ENCODE measurements at places on chromosomes 11 and 22.
A peak's percentile ranks its signal among the peaks of the same experiment; 100 is the strongest.

DNA sequence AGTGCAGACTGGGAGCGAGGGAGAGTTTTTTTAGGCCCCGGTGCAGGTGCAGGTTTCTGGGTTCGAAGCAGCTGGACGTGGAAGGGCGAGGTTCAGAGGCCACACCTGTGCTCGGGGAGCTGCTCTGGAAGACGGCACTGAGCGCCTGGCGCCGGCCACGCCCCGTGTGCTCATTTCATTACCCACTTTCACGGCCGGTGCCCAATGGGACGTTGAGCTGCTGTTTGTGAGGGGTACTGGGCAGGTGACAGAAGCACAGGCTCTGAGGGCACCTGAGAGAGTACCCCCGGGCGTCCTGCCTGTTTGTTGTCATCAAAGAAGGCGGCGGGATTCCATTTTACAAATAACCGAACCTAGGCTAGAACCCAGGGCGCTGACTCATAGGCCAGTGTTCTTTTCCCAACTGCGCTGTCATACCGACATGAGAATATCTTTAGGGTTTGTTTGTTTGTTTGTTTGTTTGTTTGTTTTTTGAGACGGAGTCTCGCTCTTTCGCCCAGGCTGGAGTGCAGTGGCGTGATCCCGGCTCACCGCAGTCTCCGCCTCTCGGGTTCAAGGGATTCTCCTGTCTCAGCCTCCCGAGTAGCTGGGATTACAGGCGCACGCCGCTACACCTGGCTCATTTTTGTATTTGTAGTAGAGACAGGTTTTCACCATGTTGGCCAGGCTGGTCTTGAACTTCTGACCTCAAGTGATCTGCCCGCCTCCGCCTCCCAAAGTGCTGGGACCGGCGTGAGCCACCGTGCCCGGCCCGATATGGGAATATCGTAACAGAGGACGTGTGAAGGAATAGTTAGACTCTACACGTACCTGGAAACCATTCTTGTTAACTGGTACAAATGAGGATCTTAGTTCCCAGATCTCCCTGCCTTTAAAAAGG is 16.6 kb upstream of the SPTBN2 start:
- DNase-seq = peak; percentile 62

- DNase-seq = no peak
These were observed 10.6 kb downstream of the REXO2 start for GRCh38 chr11:114449845-114450244.

DNA sequence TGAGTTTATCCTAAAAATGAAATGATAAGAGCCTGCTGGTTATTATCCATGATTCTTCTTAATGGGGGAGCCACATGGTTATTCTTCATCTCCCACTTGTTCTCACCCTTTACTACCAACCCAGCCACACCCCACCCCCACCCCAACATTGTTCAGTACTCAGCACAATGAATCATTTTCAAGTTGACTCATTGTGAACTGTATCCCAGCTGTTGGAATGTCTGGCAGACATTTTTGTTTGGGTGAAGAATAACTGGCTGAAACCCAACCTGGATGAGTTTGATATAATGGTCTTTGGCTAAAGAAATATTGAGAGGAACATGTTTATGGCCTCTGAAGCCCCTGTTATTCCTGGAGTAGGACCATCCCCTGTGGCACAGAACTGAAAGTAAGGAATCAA is 136.2 kb downstream of the ELP4 start:
- DNase-seq = no peak

- no peak for DNase-seq
These were observed 45.1 kb downstream of the CEP57 start for GRCh38 chr11:95835351-95835750.

- no peak for DNase-seq
These were observed 4.0 kb downstream of the AIFM3 start for GRCh38 chr22:20970939-20971657.

GRCh38 chr11:111735262-111736116 is 30.7 kb downstream of the PPP2R1B start:
- DNase-seq = no peak

DNA sequence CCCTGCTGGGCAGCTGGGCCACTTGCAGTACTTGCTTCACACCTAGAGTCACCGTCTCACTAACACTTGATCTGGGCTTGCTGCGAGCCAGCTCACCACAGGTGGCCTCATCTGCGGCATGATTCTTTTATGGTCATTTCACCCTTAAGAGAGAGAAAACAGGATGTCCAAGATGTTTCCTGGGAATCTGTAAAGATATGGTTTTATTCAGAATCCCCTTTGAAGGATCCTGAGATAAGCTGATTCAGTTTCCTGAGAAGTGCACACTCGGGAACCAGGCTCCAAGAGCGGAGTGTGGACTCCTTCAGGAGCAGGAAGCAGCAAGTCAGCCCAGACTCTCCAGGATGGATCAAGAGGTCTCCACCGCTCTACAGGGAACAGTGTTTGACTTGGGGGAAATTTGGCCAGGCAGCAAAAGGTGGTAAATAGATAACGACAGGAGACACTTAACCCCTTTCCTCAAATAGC is 21.8 kb upstream of the TP53AIP1 start:
- DNase-seq = peak; percentile 66

- DNase-seq = no peak
These were observed 142.3 kb downstream of the ELP4 start for GRCh38 chr11:31651822-31652221.

GRCh38 chr11:60734279-60734678 is 9.8 kb downstream of the MS4A18 start:
- no peak for DNase-seq

DNA sequence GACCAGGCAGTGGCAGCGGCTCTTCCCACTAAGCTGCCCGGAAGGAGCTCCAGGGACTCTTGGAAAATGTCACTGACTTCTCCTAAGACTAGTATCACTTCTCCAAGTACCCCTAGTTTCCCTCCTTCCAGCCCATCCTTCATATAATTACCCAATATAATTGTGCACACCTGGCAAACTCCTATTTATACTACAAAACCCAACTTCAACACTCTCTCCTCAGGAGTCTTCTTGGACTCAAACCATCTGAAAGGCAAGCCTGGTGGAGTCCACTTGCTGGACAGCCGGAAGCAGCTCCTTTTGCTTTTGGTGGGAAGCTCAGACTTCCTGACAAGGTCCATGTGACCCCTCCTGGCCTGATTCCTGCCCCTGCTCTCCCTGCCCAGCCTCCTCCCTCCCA is 955.9 kb downstream of the TBC1D22A start:
- peak; percentile 87 for DNase-seq

DNA sequence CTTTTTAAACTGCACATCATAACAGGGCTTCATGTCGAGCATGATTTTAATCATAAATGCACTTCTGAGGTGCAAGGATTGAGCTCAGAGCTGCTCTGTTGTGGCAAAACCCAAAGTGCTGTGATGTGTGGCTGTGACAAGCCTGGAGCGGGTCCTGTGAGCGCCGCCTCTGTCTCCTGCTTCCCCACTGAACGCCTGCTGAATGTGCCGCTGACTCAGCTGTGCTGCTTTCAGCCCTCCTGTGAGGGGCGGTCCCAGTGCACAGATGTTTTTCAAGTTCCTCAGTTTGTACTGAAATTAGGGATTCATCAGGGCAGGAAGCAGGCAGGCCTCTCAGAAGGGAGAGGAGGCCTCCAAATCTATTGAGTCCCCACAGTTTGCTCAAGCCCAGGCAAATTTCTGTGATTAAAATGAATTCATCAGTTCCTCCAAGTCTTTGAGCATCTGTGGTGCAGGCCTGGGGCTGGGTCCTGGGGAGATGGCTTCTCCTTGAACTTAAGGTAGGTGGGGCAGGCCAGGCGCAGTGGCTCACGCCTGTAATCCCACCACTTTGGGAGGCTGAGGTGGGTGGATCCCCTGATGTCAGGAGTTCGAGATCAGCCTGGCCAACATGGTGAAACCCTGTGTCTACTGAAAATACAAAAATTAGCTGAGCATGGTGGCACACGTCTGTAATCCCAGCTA is 3.0 kb upstream of the GTSE1 start:
- no peak for DNase-seq

DNA sequence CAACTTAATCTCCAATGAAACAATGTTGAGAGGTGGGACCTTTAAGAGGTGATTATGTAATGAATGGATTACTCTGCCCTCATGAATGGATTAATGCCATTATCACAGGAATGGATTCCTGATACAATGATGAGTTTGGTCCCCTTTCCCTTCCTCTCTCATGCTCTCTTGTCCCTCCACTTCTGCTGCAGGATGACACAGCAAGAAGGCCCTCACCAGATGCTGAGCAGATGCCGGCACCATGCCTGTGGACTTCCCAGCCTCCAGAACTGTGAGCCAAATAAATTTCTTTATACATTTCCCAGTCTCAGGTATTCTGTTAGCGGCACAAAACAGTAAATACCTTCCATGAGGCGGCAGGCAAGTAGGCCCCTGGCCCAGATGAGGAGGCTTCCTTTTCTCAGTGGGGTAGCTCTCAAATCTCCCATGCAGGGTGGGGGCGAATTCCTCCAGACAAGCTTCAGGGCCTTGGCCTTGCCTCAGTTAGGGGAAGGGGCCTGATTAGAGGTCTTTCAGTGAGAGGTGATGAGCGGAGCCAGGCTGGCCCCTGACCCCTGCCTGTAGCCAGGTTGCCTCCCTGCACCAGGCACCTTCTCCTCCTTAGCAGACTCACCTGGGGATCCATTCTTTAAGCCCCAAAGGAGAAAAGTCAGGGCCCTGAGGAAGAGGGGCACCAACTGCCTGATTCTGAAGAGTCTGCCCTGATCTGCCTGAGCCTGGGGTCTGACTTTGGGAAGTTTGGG is 86.0 kb downstream of the RRM1 start:
- no peak for DNase-seq

DNA sequence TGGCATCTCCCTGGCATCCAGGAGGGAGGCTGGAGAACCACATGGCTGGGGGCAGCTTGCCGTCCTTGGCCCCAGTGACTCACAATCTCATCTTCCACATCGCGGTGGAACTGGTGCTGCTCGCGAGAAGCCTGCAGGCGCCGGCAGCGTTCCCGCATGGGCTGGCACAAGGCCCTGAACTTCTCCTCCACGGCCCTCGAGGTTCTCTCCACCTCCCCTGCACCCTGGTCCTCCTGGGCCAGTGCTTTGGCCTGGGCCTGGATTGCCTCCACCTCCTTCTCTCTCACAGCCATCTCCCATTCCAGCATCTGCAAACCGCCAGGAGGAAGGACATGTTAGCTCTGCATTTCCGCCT is 16.3 kb upstream of the RBM4B start:
- no peak for DNase-seq

GRCh38 chr22:35250156-35250555 is 7.1 kb upstream of the HMGXB4 start:
- no peak for DNase-seq

DNA sequence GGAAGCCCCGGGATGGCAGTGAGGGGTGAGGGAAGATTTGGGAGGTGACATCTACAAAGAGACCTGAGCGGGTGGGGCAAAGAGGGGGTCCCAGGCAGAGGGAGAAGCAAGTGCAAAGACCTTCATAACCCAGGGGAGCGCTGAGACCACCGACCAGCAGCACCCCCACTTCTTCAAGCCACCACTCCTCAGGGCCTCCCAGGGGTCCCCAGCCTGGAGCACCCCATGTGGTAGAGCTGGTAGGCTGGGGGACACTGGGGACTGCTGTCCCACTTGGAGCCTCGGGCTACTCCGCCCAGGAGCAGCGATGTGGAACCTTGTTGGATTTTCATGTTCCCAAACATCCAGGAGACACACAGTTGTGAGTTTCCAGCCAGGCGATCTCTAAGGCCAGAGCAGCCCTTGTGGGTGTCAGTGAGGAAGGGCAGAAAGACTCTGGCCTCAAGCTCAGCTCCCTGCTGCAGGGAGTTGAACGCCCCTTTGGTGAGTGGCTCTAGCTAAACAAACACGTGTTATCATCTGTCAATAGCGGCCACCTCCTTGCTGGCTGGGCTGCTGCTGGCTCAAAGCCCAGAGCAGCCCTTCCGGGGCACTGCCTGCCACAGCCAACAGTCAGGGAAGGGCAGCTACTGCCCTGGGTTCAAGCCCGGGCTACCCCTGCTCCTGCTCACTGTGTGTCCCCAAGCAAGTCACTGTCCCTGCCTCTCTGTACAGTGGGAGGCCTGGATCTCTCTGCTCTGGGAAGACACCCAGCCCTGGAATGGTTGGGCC is 25.7 kb upstream of the CHKA start:
- no peak for DNase-seq

GRCh38 chr11:63888170-63889086 is 28.5 kb downstream of the RCOR2 start:
- DNase-seq = no peak

DNA sequence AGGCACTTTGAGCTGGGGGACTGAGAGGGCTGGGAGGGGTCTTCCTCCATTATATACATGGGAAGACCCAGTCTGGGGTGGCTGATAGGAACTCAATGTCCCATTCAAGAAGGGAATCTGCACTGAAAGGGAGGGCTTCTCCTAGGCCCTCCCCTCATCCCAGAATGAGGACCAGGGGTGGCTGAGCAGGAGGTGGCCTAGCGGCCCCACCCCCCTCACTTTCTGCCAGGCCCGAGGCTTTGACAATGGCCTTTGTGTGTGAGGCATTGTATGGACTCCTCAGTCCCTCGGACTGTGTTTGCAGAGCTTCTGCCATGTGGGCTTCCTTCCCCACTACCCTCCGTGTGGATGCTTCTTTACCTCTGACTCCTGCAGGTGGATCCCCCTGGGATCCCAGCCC is 65.7 kb downstream of the NECTIN1 start:
- DNase-seq = no peak

DNA sequence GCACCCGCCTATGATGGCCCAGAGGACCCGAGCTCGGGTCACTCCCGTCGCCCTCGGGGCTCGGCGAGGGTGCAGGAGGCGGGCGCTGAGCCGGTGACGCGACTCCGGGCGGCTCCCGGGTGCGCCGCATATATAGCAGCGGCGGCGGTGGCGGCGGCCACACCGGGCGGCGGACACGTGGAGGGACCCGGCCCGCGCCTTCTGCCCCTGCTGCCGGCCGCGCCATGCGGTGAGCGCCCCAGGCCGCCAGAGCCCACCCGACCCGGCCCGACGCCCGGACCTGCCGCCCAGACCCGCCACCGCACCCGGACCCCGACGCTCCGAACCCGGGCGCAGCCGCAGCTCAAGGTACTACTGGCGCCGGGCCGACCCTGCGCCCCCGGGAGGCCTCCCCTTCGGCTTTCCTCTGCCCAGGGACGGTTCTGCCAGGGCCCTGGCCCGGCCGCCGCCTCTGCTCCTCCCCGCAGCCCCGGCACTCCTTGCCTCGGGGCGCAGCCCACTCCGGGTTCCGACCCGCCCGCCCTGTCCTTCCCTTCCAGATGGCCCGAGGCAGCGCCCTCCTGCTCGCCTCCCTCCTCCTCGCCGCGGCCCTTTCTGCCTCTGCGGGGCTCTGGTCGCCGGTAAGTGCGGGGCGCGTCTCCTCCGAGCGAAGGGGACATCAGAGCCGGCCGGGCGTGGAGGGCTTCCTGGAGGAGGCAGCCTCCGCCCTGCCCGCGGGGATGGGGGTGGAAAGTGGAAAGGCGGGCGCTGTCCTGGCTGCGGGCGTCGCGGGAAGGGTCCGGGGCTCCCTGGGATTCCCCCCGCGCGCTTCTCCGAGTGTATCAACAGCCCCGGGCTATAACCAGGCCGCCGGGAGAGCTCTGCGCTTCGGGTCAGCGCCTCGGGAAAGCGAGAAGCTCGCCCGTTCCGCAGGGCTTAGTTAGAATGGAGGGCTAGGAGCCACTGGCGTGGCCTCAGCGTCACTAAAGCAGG is at the start of gene GAL:
TSS of gene GAL (plus strand) at position 160 of the 972 bp plus-strand sequence. CDS start at position 540, 380 bp downstream.
- DNase-seq = no peak
